ENCODE measurements at places on chromosomes 5 and 9.

GRCh38 chr9:115847216-115847615 is 306.4 kb upstream of the PAPPA start:
- peak; percentile 57 for DNase-seq

DNA sequence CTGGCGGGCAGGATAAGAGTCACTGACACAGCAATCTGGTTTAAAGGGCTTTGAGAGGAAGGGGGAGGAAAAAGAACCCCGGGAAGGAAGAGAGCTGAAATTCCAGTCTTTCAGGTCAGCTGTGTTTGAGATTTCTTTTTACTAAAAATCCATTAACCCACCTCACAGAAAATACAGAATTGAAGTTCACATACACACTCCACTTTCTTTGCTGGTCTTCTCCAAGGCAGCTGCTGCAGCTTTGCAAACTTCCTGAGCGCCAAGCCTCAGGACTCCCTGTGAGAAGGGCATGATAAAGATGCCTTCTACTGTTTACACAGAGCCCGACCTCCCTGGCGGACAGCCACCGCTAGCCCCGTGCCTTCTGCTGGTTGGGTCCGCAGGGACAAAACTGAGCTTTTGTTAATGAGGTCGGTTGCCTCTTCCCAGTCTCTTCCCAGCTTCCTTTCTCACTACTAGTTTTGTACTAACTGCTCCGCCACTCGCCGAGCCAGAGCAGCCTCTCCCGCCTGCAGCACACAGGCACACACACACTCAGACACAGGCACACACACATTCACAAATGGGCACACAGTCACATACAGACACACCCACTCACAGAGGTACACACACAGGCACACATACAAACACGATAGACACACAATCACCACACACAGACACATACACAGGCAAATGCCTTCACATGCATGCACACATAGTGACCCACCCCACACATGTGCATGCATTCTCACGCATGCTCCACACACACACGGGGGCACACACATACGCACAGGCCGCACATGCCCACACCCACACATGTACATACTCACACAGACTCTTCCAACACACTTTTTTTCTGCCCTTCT is at the start of gene FREM1:
TSS of gene FREM1 (minus strand) at position 468 of the 845 bp plus-strand sequence. CDS start 41,451 bp downstream, outside the sequence.
- peak; percentile 22 for DNase-seq

DNA sequence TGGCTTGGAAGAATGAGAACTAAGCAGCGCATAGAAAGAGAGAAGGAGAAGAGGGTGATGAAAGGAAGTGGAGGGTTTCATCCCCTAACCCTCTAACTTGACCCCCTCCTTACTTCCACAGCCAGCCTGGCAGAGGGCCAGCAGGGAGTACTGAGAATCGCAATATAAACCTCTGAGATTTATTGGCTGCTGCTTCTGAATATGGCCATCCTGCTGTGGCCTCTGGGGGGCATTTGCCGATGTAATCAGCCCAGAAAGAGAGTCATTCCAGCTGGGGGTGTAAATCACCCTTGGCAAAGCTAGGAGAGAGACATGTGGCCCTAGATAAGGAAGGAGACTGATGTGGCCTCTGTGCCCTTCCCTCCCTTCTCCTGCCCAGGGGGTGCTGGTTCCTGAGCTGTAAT is 960 bp upstream of the GFRA3 start:
- DNase-seq = no peak

- DNase-seq = peak; percentile 59
Measured at GRCh38 chr5:38807570-38808483, 38.0 kb upstream of the OSMR start.

- DNase-seq = no peak
Measured at GRCh38 chr9:74662674-74663073, 165.5 kb downstream of the RORB start.

DNA sequence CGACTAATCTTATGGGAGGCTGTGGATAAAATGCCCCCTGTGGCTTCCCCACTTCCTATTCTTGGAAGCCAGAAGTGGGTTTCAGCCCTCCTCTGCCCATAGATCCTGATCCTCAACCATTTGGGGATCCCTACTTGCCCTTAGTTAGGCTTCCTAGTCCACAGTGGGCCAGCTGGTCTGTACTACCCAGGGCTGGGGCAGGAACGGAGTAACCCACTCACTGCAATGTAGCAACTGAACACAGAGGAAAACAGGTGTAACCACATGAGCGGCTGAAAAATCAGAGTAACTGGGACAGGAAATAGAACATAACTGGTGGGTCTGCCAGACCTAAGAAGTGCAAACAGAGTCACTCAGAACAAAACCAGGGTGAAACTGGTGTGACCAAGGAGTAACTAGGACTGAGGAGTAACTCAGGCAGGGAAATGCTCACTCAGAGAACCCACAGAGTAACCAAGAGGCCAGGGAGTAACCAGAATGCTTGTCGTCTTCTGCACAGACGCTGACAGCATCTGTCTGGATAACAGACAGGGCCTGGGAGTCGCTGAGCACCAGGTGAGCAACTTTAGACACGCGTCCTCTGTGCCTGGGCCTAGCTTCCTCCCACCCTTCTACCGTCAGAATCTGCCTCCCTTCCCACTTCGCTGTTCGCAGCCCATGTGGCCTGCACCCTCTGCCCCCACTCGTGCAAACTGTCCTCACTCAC is 1.0 kb downstream of the AQP3 start:
- DNase-seq = no peak

- DNase-seq = no peak
Measured at GRCh38 chr9:136994888-136995230, 1.5 kb downstream of the CLIC3 start.

GRCh38 chr5:74352256-74352655 is 288.3 kb downstream of the ENC1 start:
- DNase-seq = no peak

GRCh38 chr5:132472431-132472830 is 18.1 kb downstream of the IRF1 start:
- DNase-seq = no peak

GRCh38 chr5:155594270-155594669 is 580.7 kb downstream of the KIF4B start:
- no peak for DNase-seq

DNA sequence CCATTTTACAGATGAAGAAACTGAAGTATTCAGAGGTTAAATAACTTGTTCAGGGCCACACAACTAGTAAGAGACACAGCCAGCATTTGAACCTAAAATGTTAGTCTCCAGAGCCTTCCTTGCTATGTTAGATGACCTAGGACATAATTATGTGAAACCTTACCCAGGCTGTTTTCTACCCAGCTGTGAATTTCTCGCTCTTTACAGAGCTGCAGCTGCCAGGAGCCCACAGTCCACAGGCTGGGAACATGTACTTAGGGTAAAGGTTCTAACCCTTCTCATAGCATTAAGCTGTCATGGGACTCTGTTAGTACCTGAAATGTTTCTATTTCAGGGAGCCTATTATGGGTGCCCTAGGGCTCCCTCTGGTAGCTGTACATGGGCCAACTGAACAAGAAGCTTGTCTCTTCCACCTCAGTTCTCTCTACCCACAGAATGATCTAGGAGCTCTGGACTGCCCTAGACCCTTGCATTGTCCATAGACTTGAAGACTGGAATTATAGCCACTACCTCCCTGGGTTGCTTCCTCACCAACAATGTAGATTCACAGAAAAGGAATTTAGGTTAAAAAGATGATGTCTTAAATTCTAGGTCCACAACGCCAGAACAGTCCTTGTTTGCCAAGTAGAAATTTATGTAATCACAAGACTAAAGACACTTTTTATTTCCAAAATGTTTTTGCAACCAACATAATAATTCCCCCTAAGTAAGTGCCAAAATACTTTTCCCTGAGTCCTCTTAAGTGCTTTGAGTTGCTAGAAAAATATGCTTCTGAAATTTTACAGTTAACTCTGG is 262.9 kb downstream of the PIK3R1 start:
- DNase-seq = no peak

DNA sequence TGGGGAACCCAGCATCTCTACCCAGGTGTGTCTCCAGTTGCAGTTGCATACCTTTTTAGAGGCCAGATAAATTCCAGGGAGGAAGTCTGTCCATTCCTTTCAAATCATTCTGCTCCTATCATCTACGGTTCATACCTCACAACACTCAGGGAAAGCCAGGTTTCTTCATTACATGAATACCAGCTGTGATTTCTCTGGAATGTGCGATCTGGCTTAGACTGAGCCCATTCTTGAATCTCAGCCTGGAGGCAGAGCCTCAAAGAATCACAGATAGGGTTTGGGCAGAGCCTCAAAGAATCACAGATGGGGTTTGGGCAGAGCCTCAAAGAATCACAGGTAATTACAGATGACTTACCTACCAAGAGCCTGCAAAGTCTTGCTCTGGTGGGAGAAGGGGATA is 7.2 kb downstream of the P4HA2 start:
- DNase-seq = no peak

DNA sequence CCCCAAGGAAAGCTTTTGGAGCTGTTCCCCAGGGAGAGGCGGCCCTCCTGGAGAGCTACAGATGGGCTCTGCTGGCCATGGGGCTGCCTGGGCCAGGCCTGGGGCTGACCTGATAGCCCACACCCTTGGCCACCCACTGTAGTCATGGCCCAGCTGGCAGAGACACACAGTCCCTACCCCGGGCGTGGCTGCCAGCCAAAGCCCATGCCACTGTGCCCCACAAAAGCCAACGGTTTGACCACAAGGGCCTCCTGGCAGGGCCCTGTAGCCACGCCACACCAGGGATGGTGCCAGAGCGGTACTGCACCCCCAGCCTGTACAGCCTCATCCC is 15.2 kb downstream of the NACC2 start:
- no peak for DNase-seq

DNA sequence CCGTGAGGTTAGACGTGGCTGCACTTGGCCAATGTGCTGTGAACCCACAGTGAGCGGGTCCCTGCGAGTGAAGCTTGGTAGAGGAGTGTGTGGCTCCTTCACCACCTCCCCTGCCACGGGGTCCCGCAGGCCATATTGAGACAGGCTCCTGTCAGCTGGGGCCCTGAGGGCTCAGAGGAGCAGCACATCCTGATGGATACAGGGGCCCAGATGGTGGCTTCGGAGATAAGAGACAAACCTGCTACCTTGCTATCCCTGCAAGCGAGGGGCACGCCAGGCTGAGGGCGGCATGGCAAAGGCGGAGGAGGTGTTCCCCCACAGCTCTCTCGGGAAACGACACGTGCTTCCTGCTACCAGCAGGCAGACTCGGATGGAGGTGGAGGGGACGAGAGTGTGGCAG is 33.1 kb downstream of the SLC6A3 start:
- DNase-seq = no peak

- DNase-seq = no peak
Measured at GRCh38 chr9:135718616-135719015, 16.6 kb downstream of the KCNT1 start.

DNA sequence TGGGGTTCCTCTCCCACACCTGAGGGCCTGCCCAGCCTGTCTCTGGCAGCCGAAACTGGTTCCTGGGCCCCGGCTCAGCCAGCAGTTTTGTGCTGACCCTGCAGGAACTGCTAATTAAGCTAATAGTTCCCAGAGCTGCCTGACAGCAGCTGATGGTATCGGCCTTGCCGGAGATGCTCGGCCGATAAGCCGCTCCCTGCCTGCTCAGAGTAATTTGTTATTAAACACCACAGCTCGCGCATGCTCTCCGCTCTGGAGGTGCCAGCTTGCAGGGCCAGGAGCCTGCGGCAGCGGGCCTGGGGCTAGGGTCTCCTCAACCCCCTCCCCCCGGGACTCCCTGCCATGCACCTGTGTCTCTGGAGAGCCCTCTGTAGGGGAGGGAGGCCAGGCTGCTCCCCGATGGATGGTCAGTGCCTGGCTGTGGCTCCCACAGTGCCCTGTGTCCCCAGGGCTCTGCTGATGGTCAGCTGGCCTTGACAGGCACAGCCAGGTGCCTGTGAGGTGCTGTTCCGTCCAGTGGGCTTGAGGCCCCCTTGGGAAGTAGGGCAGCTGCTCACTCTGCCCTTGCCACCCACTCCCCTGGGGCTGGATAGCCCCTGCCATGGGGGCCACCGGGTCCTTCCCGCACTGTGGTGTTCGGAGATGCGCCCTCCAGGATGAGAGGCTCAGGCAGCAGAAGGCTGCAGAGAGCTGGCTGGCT is 41.7 kb downstream of the RXRA start:
- DNase-seq = no peak

DNA sequence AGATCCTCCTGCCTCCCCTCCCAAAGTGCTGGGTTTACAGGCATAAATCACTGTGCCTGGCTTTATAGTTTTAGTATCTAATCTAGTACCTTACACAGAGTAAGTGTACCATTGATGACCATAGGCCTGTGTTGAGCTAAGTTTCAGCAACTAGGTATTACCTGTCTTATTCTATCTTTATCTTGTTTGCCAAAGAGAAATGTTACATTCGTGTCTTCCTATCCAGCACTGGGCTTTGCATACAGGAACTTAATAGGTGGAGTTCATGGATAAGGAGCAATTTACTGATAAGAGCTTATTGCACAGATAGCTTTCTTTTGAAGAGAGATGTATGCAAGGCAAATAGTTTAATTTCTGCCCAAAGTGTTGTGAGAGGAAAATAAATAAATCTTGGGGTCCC is 30.5 kb downstream of the TXNDC8 start:
- no peak for DNase-seq

Data from astrocyte of the spinal cord (primary cell).